ENCODE measurements at places on chromosomes 5 and 9.
A peak's percentile ranks its signal among the peaks of the same experiment; 100 is the strongest.

GRCh38 chr5:133825631-133826289, 142.7 kb downstream of the C5orf15 start:
- peak; percentile 47 for DNase-seq

DNA sequence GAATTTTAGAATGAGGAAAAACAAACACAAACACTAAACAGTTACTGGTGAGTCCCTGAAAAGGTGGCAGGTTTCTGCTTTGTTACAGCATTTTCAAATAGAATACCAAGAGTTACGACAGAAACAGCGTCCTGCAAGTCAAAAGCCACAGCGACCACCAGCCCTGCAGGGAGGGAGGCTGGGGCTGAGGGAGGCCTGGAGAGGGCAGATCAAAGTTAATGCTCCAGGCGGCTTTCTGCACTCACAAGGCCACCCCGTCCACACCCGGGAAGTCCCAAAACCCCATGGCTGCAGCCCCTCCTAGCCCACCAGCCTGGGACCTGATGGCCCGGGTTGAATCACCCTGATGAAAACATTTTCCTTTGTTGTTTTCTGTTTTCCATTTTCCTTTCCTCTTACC, 29.3 kb downstream of the COL23A1 start:
- no peak for DNase-seq

DNA sequence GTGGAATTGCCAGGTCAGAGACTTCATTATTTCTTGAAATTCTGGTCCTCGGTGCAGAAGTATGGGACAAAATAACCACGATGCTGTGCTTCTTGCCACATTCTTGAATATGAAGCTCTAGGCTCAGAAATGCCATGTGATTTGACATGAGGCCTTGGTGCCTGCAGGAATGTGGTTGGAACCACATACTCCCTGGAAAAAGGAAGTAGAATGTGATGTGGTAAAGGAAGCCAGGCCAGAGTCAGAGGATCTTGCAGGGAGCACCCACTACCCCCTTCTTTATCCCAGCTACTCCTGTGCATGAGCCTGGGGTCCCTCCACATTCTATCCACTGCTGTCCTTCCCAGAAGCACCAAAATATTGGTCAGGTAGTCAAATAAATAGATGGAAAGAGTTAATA, 80.9 kb downstream of the FOXD1 start:
- DNase-seq = no peak

DNA sequence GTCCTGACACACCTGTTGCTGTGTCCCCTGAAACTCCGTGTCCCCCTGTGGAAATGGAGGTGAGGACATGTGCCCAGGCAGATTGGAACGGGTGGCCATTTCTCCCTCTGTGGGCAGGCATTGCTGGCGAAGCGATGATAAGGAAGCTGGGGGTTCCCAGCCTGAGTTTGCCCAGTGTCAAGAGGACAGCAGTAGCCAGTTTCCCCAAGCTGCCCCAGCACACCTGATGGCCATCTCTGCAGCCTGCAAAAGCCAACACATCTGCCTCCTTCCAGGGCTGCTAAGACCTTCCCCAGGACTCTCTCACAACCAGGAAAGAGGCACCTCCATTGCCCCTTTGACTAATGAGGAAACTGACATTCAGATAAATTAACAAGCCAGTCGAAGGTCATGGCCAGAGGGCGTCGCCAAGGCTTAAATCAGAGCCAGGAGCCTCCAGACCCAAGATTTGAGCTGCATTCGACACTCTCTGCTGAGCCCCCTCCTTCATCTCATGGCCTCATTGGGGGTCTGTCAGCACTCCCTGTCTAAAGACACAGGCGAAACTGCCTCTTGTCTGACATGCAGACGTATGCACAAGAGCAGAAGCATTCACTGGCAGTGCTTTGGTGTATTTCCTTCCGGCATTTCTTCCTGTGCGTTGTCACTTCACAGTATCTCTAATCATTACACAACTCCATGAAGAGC, 10.4 kb upstream of the WNK2 start:
- DNase-seq = no peak

DNA sequence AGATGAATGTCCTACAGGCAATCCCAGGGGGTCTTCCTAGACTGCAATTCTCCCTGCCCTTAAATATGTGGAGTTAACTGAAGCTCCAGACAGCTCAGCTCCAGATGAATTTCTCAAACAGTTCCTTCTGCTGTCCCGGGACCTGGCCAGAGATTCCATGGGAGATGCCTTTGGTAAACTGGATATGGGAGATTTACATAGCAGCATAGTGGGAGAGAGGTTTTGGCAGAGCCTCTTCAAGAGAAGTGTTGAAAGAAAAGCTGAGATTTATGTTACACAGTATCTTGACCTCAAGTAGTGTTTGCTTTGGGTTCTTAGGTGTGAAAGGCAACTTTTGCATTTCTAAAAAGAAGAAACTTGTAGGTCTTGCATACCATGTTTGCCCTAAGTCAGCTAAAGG, 364.9 kb downstream of the ARRDC3 start:
- no peak for DNase-seq

GRCh38 chr5:54463713-54464112, 8.2 kb downstream of the HSPB3 start:
- DNase-seq = no peak

DNA sequence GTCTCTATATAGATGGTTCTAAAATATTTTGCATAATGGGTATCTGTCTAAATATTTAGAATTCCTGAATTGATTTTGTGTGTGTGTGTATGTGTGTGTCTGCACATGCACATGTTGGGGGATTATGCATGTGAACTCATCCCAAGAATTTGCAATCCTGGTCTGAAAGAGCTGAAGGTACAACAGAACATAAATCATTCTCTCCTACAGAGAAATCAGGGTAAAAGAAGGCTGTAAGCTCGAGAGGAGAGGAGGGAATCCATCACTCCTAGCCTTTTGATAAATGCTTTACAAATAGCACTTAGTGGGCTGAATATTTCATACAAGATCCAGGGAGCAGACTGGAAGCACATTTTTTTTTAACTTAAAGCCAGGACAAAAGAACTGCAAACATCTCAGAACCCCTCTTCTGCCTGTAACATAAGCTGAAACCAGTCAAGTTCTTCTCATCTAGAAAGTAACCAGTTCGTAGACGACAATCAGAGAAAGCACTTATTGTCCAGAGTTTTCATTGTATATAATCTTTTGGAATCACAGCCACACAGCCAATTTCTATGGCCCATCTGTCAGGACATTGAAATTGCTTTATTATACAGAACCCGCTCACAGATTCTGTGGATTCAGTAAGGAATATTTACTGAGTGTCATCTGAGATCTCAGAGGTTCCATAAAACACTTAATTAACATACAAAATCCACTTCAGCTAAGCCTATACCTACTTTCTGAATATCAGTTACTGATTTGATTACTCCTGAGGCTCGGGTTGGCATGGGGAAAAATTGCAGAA, 541.4 kb upstream of the ZNF462 start:
- DNase-seq = no peak

DNA sequence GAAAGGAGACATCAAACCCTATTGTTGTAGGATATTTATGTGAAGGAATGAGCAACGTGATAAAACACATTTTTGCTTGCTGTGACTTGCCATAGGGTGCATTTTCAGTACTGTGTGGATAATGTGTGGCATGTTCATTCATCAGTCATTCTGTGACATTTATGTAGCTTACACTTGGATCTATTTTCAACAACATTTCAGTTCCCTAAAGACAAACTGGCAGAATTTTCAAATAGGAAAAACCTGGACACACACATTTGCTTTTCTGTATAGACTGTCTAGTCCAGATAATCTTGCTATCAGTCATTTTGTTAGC, 127.7 kb downstream of the TMC1 start:
- DNase-seq = no peak

DNA sequence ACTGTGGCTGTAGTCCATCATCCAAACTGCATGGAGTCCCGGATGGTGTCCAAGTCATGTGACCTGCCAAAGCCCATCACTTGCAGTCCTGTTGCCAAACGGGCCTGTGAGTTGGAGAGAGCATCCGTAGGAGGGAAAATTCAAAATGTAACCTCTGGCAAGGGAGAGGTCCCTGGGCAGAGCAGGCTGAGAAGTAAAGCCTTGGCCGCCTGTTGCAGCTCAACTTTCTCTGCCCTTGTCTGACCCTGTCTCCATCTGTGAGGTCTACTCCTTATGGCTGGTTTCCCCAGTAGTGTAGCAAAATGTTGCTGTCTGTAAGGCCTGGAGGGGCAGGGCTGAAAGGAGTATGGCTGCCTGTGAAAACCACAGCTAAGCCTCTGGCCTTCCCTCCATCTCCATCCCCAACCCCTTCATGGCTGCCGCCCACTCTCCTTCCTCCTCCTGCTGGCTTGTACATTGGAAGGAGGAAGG, 163.5 kb downstream of the SEMA6A start:
- no peak for DNase-seq

Data from right kidney (tissue), 9 donors.